ENCODE measurements at places on chromosomes 3 and 15. TPM values are rescaled to one million over a fixed set of nuclear protein-coding genes. Genes with fewer than 3 reads are reported as not detected.

BFSP2 gene
- not detected for total RNA-seq

NAALADL2 gene
- not detected for total RNA-seq

TRH gene
- total RNA-seq = not detected

GOLGA6L1 gene
- not detected for total RNA-seq

GAP43 gene
- total RNA-seq = 0.09 TPM

MYRIP gene
- total RNA-seq = not detected

ZNF197 gene
- 1.4 TPM for total RNA-seq

IGDCC3 gene
- 0.19 TPM for total RNA-seq

CSPG4 gene
- total RNA-seq = 0.18 TPM

SH2D7 gene
- not detected for total RNA-seq

GPR160 gene
- total RNA-seq = 1.6 TPM

SEMA6D gene
- not detected for total RNA-seq

EXD1 gene
- 0.35 TPM for total RNA-seq

POTEB3 gene
- total RNA-seq = not detected

CAMK1 gene
- 16.4 TPM for total RNA-seq

NANOGP8 gene
- not detected for total RNA-seq

RBMS3 gene
- 1.2 TPM for total RNA-seq

C3orf70 gene
- 0.16 TPM for total RNA-seq

SYNM gene
- 36.1 TPM for total RNA-seq

FBLN2 gene
- 2.1 TPM for total RNA-seq

CLDN16 gene
- total RNA-seq = 0.09 TPM

SQOR gene
- 74.4 TPM for total RNA-seq

C3orf22 gene
- total RNA-seq = not detected

SERPINI2 gene
- not detected for total RNA-seq

MME gene
- not detected for total RNA-seq

TSC22D2 gene
- 20.5 TPM for total RNA-seq

TMED3 gene
- total RNA-seq = 155 TPM

SCAANT1 gene
- total RNA-seq = not detected

LMLN gene
- total RNA-seq = 2.3 TPM

STRA6 gene
- total RNA-seq = 66.5 TPM

CATSPER2 gene
- total RNA-seq = 0.50 TPM

OXTR gene
- 8.9 TPM for total RNA-seq

SEMA3G gene
- total RNA-seq = 0.11 TPM

RPL22L1 gene
- 207 TPM for total RNA-seq

ERICH6 gene
- total RNA-seq = 0.07 TPM

CCDC54 gene
- not detected for total RNA-seq

MAN2A2 gene
- total RNA-seq = 17.5 TPM

ZIC1 gene
- total RNA-seq = 0.02 TPM

ZPLD1 gene
- total RNA-seq = not detected

SOX14 gene
- total RNA-seq = not detected

MKRN2OS gene
- total RNA-seq = not detected

GOLGA8T gene
- 1.9 TPM for total RNA-seq

SEMA3B gene
- 7.7 TPM for total RNA-seq

CHRNA5 gene
- total RNA-seq = 30.7 TPM
